ENCODE measurements at places on chromosomes 1 and 21.
A peak's percentile ranks its signal among the peaks of the same experiment; 100 is the strongest.

GRCh38 chr1:216580538-216581057 lies 142.6 kb downstream of the ESRRG start:
- DNase-seq, result no peak

DNA sequence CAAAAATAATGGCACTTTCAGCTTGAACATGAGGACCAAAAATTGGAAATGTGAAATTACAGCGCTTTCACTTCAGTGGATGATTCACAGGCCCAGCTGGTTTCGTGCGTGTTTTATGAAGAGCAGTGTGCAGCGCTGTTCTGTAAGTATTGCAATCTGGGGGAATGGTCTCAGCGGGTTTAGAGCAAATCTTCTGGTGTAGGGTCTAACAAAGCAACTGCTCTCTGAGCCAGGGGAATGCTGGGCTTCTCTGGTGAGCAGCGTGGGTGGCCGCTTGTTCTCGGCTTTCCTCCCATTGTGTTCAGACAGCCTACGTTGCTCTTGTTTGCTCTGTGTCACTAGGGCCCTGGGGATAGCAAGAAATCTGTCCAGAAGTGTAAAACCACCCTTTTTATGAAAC lies 42.4 kb upstream of the GADD45A start:
- DNase-seq, result no peak

- no peak for DNase-seq
Measured at GRCh38 chr1:105724286-105724685, 1332.2 kb upstream of the PRMT6 start.

GRCh38 chr1:36115200-36115669 lies 9.8 kb downstream of the COL8A2 start:
- no peak for DNase-seq

DNA sequence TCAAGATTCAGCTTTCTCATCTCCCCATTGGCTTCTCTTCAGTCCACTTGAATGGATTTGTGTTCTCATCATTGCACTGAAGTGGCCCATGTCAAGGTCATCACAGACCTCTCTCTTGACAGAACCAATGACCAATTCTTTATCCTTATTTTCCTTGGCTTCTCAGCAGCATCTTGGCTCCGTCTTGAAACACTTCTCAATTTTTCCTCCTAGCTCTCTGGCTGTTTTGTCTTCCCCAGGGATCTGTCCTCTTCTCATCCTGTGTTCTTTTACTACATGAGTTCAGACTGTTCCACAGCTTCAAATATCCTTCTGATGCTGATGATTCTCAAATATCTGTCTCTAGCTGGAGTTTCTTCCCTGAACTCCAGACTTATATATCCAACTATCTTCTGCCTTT lies 78.6 kb downstream of the COLGALT2 start:
- DNase-seq, result no peak

GRCh38 chr1:184747089-184747955 lies 7.3 kb downstream of the EDEM3 start:
- peak; percentile 59 for DNase-seq

GRCh38 chr1:218674280-218674773 lies 329.2 kb downstream of the TGFB2 start:
- peak; percentile 42 for DNase-seq

DNA sequence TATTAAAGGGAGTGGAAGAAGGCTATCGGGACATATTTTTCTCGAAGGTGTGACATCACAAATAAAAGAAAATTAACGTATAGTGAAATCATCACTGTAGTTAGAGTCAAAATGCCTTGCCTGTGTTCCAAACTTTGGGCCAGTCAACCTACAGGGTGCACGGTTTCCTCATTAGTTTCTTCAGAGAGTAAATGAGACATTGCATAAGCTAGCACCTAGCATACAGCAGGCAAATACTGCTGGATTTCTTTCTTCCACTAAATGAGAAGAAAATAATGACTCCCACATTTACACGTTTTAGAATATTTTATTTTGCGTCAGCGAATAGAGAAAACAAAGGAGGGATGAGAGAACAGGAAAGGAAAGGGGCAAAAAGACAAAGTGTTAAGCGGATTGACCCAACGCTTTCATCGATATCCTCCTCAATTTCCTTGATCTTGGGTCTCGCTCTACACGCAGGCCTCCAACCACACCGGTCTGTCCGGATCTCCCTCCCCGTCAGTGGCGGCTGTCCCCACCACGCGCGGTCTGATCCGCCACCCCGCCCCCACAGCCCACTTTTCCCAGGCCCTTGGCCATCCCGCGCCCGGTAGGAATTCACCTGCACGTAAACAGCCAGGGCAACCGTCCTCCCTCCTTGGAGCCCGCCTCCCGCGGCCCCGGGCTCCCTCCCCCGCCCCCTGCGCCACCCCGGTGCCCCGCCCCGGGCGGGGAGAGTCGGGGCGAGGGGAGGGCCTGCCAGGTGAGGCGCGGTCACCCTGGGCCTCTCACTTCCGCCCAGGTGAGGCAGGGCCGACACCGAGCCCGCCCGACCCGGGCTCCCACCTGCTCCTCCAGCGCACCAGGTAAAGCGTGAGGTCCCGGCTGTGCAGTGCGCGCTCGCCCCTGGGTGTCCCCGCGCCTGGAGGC lies at the start of gene PATJ:
TSS of gene PATJ (plus strand) at position 770 of the 909 bp plus-strand sequence. CDS start 20,413 bp downstream, outside the sequence.
- DNase-seq, result no peak

GRCh38 chr1:114510274-114511031 lies 550 bp downstream of the TRIM33 start:
- DNase-seq, result peak; percentile 12

DNA sequence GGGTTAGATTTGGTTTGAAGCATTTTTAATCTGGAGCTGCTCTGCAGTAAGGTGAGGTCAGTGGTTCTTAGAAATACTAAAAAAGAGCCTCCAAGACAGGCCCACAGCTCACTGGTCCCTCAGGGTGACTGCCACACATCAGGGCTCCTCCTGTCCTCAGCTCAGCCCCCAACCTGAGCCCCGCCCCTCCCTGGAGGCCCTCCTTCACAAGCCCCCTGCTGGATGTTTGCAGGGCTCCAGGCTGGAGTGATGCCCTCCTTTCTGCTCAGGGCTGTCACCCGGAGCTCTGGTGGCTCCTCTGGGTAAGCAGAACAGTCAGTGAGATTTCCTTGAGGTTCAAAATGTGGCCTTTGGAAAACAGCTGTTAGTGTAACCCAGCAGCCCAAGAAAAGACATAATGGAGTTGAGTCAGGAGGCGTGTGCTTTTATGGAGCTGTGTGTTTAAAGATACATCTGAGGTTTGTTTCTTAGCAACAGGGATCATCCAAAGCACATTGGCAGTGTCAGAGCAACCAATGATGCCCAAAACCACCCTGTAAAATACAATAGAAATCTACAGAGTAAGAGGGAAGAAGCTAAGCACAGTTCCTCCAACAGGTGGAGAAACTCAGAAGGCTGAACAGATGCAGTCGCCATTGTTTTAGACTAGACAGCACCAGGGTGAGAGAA lies 21.4 kb downstream of the STUM start:
- no peak for DNase-seq

- DNase-seq, result no peak
Measured at GRCh38 chr1:13807209-13807608, 107.2 kb downstream of the PRDM2 start.

DNA sequence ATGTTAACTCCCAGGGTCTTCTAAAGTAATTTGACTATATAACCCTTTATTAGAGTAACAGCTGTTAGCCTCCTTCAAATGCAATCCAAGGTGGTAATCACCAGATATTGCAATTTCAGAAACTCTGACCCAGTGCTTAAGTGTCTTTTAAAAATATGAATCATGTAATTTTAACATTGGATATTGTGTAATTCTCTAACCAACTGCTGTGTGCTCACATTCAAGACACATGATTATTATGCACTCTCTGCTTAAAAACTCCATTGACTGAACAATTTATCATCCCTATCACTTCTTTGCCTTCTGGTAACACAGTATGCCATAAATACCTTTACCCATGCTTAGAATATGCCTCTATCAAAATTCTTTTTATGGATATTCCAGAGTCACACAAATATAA lies 537.4 kb upstream of the RGS18 start:
- DNase-seq, result no peak

GRCh38 chr1:44276901-44277300 lies 63.6 kb downstream of the DMAP1 start:
- DNase-seq, result no peak

GRCh38 chr1:201999625-202000238 lies 10.7 kb upstream of the ELF3 start:
- DNase-seq, result peak; percentile 55

DNA sequence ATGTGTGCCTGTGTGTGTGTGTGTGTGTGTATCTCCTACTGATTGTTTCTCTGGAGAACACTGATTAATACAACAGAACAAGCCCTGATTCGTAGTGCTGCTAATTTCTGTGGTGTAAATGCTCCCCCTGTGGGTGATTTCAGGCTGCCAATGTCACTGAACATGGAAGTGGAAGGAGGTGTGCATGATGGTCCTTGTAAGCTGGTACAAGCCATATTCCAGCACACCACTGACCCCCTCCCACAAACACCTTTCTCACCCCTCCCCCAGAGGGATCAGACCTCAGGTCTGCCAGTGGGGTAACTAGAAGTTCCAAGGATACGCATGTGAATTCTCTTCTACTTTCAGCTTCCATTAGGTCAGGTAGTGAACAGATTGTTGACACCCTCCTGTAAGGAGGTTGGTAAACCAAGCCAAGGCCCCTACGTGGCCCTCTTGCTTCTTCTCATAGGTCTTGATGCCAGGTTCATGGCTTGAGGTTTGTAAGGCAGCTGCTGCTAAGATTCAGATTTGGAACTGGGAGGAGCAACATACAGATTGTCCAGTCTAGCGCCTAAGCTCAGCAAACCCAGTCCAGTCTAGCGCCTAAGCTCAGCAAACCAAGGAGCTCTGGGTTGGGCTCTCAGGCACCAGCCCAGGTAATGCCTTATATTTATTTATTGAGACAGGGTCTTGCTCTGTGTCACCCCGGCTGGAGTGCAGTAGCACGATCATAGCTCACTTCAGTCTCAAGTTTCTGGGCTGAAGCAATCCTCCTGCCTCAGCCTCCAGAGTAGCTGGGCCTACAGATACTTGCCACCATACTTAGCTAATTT lies 38.7 kb downstream of the DHCR24 start:
- DNase-seq, result no peak

DNA sequence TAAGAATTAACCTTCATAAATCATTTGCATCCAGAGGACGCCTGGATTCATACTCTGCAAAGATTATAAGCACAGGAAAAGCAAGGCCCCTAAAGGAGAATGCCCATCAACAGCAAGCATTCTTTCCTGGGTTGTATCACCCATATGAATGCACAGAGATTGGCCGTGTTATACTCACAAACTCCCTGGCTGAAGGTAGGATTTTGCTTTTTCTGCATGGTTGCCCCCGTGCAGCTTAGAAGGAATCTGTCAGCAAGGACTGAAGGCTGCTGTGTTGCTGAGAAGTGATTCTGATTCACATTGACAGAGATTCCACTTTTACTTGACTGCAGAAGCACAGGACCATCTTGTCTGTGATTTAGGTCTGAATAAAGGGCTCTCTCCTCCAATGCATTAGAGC lies 283.0 kb downstream of the LRRIQ3 start:
- no peak for DNase-seq

DNA sequence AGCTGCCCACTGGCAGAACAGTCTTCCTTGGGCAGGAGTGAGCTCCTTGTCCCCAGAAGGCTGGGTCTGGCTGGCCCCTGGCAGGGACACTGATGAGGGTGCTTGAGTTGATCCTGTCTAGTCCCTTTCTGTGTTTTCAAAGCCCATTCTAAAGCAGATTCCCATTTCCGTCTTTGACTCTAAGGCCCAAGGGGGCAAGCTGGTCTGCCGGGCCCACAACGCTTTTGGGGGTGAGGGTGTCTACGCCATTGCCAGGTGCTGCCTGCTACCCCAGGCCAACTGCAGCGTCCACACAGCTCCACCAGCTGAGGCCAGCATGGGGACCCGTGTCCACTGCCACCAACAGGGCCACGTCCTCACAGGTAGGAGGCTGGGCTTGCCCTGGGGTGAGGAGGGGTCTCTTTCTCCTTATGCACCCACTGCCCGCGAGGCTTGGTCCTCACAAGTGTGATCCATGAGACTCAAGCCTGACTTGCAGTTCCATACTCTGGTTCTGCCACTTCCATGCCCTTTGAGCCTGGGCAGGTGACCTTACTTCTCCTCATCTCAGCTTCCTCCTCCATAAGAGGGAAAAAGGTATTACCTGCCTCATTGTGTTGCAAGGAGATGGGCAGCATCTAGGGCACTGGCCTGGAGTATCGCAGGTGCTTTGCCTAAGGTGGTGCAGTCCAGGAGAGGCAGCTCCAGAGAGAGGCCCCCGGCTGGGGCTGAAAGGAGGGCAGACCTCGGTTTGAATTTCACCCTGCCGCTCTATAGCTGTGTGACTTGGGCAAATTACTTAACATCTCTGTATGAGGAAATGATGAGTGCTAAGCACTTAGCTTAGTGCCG lies 20.2 kb downstream of the PCSK9 start:
- DNase-seq, result no peak

GRCh38 chr21:29196670-29197191 lies 66.3 kb downstream of the MAP3K7CL start:
- peak; percentile 53 for DNase-seq

GRCh38 chr1:118136187-118136941 lies 48.7 kb downstream of the SPAG17 start:
- peak; percentile 69 for DNase-seq

- peak; percentile 99 for DNase-seq
Measured at GRCh38 chr1:150515328-150516049, at the start of gene FALEC. TSS of gene FALEC (plus strand) at chr1:150515752.

GRCh38 chr21:42219606-42220137 lies 732 bp downstream of the ABCG1 start:
- DNase-seq, result peak; percentile 30

- DNase-seq, result peak; percentile 38
Measured at GRCh38 chr1:54499360-54500106, 48.5 kb upstream of the ACOT11 start.

DNA sequence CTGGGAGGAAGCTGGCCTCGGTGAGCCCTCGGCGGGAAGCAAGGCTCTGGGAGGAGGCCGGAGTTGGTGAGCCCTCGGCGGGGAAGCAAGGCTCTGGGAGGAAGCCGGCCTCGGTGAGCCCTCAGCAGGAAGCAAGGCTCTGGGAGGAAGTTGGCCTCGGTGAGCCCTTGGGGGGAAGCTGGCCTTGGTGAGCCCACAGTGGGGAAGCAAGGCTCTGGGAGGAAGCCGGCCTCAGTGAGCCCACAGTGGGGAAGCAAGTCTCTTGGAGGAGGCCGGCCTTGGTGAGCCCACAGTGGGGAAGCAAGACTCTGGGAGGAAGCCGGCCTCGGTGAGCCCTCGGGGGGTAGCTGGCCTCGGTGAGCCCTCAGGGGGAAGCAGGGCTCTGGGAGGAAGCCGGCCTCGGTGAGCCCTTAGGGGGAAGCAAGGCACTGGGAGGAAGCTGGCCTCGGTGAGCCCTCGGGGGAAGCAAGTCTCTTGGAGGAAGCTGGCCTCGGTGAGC lies 36.0 kb downstream of the KRTAP10-1 start:
- no peak for DNase-seq

DNA sequence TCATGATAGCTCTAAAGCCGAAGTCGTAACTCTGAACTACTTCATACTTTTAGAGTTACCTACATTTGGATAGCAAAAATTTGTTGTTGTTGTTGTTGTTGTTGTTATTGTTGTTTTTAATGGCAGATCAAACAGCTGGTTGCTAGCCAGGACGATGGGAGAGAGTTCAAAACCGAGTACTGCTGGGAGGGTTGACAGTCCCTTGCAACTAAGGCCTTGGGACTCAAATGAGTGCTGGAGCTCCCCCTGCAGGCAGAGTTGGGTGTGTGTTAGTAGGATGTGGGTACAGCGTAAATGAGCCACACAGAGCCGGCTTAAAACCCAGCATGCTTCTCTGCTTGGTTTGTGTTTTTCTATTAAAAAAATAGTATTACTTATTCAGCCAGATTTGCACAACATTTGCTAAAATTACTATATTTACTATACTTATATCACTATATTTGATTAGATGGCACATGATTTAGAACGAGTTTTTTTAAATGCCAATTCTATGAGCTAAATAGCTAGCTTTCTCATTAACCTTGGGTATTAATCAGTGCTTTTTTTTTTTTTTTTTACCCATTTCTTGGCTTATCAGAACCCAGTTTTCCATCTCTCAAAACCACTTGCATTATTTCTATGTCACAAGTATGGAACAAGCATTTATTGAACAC lies 129.2 kb upstream of the SYT6 start:
- peak; percentile 93 for DNase-seq

Data from suppressor macrophage treated with lipopolysaccharide for 4 hours (primary cell).